Activated T-cell treated with anti-CD3 and anti-CD28 coated beads for 1 hour (primary cell): ENCODE measurements at places on chromosomes 16 and 17.

GRCh38 chr17:63819131-63819530 lies 8.1 kb upstream of the PSMC5 start:
- DNase-seq, result no peak

GRCh38 chr17:47850692-47851573 lies at the start of gene SP6:
TSS of gene SP6 (minus strand) at chr17:47851163. CDS start at chr17:47848429, 2,734 bp downstream.
- DNase-seq, result peak; percentile 55

GRCh38 chr16:87134628-87134995 lies 182.6 kb downstream of the C16orf95 start:
- DNase-seq, result no peak

- DNase-seq, result no peak
Observed at GRCh38 chr16:83110269-83110668, 483.5 kb downstream of the CDH13 start.

GRCh38 chr17:13619462-13619861 lies 17.7 kb upstream of the HS3ST3A1 start:
- DNase-seq, result no peak

GRCh38 chr17:42362245-42362961 lies 25.8 kb downstream of the STAT3 start:
- DNase-seq, result no peak

DNA sequence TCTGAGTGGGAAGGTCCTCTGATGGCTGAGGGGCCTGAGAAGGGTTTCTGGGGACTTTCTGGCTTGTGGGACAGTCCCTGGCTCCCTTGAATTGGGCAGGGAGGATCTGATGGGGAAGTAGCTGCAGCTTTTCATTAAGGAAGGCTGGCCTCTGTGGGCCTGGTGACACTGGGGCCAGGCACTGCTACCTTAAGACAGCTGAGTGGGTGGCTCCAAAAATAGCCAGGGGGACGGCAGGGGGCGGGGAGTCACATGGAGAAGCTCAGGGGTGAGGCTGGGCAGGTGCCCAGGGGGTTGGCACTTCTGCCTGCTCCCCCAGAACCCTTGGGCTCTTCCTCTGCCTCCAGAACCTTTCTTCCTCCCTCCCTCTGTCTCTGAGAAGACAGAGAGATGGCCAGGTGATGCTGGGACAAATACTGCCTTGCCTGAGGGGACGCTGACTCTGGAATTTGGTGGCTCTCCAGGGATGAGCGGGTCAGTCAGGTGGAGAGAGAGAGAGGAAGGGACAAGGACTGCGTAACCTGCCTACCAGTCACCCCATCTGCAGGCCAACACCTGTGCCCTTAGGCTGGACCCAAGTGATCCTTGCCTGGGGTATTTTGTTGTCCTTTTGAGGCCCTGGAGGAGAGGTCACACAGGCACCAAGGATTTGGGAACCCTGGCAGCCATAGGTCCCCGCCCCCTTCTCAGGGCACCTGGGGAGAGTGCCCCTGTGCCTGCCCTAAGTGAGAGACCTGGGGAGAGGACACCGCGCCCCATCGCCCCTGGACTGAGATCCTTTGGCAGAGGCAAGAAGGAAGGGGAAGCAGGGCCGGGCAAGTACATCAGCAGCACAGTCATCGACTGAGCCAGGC lies 1.7 kb upstream of the SGCA start:
- no peak for DNase-seq

GRCh38 chr17:77489239-77489892 lies 348.6 kb downstream of the SEC14L1 start:
- DNase-seq, result no peak

GRCh38 chr17:51703361-51704341 lies 443.3 kb downstream of the UTP18 start:
- no peak for DNase-seq

GRCh38 chr17:72273289-72274056 lies 152.7 kb downstream of the SOX9 start:
- no peak for DNase-seq

GRCh38 chr17:8465759-8466158 lies 30.1 kb downstream of the NDEL1 start:
- DNase-seq, result no peak

DNA sequence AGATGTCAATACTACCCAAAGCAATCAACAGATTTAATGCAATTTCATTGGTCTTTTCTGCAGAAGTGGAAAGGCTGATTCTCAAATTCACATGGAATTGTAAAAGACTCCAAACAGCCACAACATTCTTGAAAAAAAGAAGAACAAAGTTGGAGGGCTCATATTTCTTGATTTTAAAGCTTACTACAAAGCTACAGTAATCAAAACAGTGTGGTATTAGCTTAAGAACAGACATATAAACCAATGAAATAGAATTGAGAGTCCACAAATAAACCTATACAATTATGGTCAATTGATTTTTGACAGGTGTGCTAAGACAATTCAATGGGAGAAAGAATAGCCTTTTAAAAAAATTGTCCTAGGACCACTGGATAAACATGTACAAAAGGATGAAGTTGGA lies 14.4 kb upstream of the ABCC1 start:
- no peak for DNase-seq

- no peak for DNase-seq
Observed at GRCh38 chr17:65544672-65545071, 16.8 kb downstream of the AXIN2 start.

- DNase-seq, result no peak
Observed at GRCh38 chr16:71867939-71868338, 16.0 kb downstream of the ZNF821 start.

DNA sequence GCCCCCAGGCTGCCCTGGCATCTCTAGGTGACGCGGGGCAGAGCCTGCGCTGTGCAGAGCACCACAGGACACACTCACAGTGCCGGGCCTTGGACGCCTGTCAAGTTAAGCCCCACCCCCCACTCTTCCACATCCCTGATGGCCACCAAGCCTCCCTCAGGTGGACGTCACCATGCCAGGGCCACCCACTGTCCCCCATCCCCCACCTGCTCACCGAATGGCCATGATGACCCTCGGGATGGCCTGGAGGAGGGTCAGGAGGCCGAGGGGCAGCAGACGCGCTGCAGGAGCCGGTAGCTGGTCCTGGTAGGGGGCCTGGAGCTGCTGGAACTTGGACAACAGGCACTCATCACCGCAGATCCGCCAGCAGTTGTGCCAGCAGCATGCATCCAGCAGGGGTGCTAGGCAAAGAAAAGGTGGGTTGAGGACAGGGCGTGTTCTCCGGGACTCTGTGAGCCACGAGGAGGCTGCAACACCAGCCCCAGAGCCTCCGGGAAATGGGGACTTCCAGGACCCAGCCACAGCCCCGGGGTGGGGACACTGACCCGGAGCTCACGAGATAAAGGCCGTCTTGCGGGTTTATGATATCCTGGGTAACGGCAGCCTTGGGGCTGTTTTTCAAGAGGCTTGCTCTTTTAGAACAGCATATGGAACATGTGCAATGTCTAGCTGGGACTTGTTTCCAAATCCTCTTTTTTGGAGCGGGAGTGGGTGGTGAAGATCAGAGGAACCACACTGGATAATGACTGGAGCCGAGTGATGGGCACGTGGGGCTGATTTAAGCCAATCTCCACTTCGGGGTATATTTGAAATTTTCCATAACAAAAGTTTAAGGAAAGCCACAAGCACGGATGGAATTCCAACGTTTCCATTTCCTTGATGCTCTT lies 11.4 kb downstream of the C16orf95 start:
- no peak for DNase-seq

GRCh38 chr16:89815639-89816348 lies 653 bp downstream of the FANCA start:
- DNase-seq, result no peak

DNA sequence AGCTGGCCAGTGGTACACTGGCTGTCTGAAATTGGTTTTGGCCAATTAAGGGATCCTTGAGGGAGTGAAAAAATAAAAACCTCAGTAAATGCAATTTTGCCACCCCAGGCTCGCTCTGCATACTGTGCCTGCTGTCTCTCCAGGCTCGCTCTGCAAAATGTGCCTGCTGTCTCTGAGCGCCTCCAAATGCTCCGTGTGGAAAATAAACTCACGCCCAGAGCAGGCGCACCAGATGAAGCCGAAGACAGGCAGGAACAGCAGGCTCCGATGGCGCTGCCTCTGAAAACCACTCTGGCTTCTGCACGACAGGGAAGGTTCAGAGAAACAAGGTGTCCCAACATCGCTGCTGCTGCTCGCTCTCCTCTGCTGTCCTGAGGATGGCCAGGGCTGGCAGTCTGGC lies 29.1 kb downstream of the SNN start:
- DNase-seq, result no peak

GRCh38 chr16:49085686-49086085 lies 196.0 kb downstream of the CBLN1 start:
- DNase-seq, result no peak
